Activated CD4-positive, alpha-beta T cell treated with anti-CD3 and anti-CD28 coated beads, Interleukin-2, amount 10 ng/mL, durations not matched to agents 7 days and 5 days (primary cell): ENCODE measurements at places on chromosomes 1 and 21. TPM values are rescaled to one million over a fixed set of nuclear protein-coding genes. Genes with fewer than 3 reads are reported as not detected.

Gene ALG6
- 26.9 TPM for total RNA-seq

Gene CHI3L2
- total RNA-seq: 56.0 TPM

Gene GREM2
- total RNA-seq: 0.42 TPM

Gene CTNNBIP1
- total RNA-seq: 12.2 TPM

Gene ZZZ3
- total RNA-seq: 34.2 TPM

Gene NHLH1
- total RNA-seq: 0.25 TPM

Gene CFHR5
- total RNA-seq: not detected

Gene AIRE
- 0.27 TPM for total RNA-seq

Gene NPPB
- total RNA-seq: not detected

DNA sequence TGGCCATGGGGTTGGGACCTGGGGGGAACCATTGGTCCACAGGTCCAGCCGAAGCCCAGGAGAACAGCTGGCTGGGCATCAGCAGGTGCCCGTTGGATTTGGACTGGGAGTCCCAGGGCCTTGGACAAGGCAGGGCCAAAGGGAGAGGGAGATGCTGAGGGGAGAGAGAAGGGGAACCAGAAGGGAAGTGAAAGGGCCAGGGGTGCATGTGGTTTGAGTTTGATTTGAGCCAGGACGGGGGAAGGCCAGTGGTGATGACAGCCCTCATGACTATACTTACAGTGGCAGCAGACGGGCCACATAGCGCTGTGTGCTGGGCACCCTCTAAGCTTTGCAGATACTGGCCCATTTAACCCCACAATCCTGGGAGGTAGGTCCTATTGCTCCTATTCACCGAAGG, 18.8 kb downstream of the AGRN start:
- no peak for DNase-seq

GRCh38 chr21:30881480-30881879, at the start of gene KRTAP11-1:
KRTAP11-1 (minus strand) TSS chr21:30881580; CDS start chr21:30881524, 56 bp downstream.
- no peak for DNase-seq

- no peak for DNase-seq
Measured at GRCh38 chr1:77509898-77510297, 172.6 kb downstream of the ZZZ3 start.

DNA sequence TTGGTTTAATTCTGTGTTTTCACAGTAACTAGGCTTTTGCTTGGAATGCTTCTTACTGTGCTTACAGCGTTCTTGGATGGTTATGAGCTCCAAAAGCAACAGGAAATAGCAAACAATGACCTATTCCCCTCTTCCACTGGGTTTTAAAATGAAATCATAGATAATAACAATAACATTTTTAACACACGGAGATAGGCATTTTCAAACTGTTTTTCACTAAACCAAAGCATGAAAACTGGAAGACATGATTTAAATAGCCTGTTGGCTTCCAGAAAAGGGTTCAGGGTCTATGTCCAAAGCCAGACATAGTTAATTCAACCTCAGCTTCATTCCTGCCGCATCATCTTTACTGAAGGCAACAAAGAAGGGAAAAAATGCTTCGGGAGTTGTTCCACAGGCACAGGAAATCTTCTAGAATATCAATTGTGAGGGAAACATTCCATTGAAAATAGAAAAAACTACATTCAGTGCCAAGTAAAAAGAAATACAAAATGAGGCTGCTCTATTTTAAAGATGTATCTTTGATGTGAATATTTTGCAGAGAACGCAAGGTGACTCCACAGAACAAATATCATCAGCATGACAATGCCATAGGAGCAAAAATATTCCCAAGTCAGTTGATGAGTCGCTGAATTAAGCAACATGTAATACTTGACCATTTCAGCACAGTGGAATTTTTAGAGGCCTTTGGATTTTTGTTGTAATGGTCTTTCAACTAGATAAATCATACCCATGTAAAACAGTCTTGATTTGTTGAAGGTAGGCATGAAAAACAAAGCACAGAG, 80.7 kb downstream of the NID1 start:
- DNase-seq: no peak

GRCh38 chr21:41429305-41429704, 3.3 kb downstream of the MX1 start:
- DNase-seq: no peak

GRCh38 chr1:13797397-13797796, 97.4 kb downstream of the PRDM2 start:
- no peak for DNase-seq

GRCh38 chr21:22795644-22796043, 1797.4 kb downstream of the NCAM2 start:
- DNase-seq: no peak

DNA sequence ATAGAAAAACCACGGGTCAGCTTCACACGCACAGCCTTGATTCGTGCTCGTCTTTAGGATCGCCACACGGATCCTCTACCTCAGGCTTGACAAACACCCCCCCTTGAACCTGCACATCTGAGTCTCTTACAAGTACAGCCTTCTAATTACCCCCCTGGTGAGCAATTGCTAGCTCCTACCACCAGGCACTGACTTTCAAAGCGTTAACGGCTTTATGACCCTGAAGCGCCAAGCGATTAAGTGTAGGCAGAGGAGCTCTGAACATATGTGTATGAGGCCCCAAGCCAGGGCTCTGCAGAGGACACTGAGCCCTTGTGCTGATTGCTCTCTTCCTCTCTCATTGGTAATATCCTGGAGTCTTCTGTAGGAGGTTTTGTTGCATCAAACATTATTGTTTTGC, 55.7 kb upstream of the EPHA8 start:
- no peak for DNase-seq

DNA sequence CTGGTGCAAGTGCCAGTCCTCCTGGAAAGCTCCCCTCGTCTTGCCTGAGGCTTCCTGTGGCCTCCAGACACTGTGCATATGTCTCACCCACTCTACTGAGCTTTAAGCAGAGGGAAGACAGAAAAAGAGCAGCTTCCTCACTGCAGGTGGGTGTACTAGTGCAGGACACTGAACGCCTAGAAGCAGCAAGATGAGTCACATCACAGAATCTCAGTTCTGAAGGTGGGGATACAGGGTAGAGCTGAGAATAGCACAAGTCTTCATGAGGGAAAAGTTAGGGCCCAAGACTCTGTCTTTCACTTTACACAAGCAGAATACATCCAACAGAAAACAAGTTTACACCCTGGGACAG, 37.4 kb downstream of the PCAT6 start:
- no peak for DNase-seq

DNA sequence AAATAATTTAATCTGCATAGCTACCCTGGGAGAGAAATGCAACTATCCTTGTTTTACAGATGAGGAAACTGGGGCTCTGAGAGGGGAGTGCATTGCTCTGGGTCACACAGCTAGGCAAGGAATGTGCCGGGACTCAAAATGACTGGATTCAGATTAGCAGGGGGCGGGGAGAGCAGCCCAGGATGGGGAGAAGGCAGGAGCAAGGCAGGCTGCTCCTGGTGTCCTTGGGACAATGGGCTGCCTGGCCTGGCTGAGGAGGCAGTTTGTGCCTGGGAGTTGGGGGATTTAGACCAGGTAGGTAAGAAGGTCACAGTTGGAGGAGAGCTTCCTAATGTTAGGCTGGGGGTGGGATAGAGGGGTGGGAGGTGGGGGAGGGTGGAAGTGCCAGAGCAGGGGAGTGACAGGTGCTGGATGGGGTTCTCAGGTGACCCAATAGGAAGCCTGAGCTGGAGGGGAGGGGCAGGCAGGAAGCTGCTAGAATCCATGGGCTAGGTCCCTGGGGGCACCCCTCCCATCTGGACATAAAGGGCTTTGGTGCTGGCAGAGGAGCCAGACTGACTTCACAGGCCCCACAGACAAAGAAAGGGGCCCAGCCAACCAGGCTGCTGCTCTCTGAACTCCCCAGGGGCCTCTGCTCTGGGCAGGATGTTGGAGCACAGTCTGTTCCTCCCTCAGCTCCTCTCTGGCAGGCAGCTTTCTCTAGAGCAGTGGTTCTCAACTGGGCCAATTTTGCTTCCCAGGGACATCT, 29.0 kb downstream of the TRIM62 start:
- no peak for DNase-seq

- DNase-seq: no peak
Measured at GRCh38 chr1:244761279-244761678, 74.2 kb upstream of the COX20 start.

GRCh38 chr1:231240531-231240882, 505 bp upstream of the GNPAT start:
- no peak for DNase-seq

GRCh38 chr21:27033471-27033870, 66.6 kb upstream of the ADAMTS5 start:
- no peak for DNase-seq

GRCh38 chr1:15060104-15060503, 93.4 kb upstream of the TMEM51 start:
- no peak for DNase-seq
